ENCODE measurements at places on chromosomes 2 and 18.

DNA sequence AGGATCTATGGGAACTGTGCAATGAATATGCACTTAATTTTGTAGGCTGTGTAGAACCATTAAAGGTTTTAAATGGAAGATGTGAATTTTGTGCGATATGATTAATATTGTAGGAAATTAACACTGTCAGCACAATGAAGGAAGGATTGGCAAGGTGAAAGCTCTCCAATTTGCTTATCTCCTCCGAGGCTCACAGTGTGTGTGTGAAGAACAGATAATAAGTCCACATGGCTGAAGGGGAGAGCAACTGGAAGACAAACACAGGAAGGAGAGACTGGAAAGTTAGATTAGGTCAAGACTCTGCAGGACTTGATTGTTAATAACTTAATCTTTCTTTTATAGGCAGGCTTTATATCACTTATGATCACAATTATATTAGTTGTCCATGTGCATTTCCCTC is 269.7 kb upstream of the VRK2 start:
- DNase-seq = no peak

- DNase-seq = no peak
Measured at GRCh38 chr2:45068571-45069140, 59.4 kb upstream of the SIX2 start.

DNA sequence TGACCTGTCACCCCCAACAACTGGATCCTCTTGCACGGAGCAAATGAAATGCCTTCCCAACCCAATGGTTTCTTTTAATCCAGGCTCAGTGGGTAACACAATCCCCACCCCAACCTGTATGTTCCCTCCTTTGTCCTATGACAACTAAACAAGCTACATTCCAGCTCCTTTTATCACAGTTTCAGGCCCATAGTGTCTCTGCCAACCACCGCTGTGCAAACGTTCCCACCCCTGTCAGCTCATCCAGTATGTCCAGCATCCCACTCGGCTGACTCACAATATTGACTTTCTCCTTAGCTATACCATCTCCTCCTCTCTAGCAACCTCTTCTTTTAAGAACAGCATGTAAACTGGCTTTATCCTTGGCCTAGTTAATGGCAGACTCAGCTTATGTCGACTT is 117.9 kb upstream of the PPP1CB start:
- no peak for DNase-seq

- DNase-seq = no peak
Measured at GRCh38 chr18:67783196-67783946, 266.9 kb upstream of the DSEL start.

- DNase-seq = no peak
Measured at GRCh38 chr18:34611904-34612303, 98.2 kb upstream of the DTNA start.

Measured in stimulated activated CD4-positive, alpha-beta T cell treated with anti-CD3 and anti-CD28 coated beads, TNF-alpha, amount 100 ng/mL, for 48 hours (primary cell).